ENCODE measurements at places on chromosomes 2 and 18.

DNA sequence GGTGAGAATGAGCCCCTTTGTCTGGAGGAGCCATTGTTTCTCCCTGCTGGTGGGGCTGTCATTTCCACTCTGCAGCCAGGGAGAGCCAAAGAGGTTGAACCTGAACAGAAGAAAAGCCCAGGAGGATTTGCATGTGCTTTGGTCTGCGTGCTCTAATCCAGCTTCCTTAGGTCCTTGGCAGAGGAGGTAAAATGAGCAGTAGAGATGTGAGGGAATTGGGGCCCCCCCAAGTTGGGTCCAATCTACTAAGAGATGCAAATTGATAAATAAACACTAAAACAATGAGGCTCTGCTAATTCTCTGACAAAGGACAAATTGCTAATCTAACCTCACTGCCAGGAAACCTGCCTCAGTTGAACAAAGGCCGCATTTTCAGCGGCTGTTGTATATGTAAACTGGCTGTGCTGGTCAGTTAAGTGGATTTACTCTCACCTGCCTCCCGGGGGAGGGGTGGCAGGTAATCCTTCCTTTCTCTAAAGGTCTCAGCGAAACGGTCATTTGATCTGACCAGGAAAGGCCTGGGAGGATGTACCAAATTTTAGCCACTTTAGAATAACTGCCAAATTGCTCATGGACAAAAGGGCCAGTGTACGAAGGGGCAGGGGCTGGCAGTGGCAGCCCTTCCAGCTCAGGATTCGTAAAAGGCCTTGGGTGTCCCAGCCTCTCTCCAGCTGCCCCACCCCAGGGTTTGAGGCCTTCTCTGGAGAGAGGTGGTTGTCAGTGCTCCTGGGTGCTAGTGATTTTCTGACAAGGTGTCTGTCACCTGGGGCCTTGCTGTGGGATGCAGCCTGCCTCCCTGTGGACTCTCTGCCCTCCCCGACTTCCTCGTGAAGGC, 193.6 kb downstream of the MIB1 start:
- DNase-seq: no peak

DNA sequence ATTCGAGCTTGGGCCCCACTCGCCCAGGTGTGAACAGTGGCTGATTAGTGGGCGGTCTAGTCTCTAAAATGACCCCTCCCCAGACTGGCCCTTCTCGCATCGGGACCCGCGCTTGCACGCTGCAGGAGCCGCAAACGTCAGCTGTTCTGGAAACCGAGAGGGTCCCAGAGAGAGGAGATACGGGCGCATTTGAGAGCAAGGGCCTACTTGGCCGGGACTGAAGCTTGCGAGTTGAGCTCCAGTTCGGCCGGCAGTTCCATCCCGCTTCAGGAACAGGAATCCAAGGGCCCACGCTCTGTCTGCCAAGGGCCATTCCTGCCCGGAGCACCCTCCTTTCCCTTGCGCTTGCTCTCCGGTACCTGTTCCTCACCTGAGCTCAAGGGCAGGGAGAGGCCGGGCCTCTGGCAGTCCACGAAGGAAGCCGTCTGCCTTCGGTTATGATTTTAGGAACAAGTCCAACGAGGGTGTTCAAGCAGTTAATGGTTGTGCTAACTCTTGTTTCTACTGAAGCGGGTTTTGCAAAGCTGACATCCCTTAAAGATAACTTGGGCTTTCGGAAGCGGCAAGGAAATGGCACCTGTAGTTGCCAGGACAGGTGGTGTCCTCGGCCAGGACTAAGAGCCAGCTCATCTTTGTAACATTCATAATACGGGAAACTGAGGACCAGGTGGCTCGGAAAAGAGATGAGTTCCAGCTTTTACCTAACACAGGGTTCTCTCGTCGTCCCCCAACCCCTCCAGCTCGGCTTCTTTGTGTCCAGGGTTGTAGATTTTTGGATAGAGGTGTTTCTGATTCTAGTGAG, 3.9 kb upstream of the DLX1 start:
- no peak for DNase-seq

GRCh38 chr2:50108245-50108644, 923.7 kb downstream of the NRXN1 start:
- no peak for DNase-seq

GRCh38 chr18:44895176-44895798, 214.6 kb downstream of the SETBP1 start:
- no peak for DNase-seq

DNA sequence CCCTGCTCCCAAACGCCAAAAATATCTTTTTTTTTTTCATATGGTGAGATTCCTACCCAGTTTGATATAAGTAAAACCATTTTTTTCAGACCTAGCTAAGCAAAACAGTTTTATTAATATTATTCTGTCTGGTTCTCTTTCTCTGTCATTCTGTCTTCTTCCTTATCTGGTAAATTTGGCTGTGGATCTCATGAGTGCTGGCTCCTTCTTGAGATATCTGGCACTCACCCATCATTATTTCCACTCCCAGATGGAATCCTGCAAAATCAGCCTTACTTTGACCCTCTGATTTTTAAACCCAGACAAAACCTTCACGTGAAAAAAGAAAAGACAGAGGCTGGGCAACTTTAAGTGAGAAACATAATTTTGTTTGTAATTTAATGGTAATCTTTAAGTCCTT, 373.6 kb downstream of the NYAP2 start:
- DNase-seq: no peak

GRCh38 chr18:55227771-55228170, 268.5 kb upstream of the CCDC68 start:
- no peak for DNase-seq

DNA sequence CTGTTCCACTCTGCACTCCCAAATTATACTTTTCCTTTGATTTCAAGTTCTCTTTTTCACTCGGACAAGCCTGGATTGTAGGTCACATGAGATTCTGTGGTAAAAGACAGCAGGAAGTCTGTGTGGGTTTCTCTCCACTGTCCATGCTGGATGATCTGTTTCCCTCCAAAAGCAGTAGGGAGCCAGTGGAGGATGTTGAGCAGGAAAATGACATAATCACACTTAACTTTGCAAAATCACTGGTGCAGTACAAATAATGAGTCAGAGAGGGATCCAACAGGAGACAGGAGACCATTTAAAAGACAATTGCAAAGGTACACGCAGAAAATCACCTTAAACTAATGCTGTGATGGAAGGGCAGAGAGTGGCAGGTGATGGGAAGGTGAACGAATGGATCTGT, 301.3 kb downstream of the ZNF407 start:
- DNase-seq: no peak

All from stimulated activated CD4-positive, alpha-beta T cell treated with anti-CD3 and anti-CD28 coated beads, TNF-alpha, amount 100 ng/mL, for 24 hours (primary cell).